ENCODE measurements at places on chromosomes 3 and 15.

GRCh38 chr15:100112636-100113305, 229.0 kb downstream of the ADAMTS17 start:
- no peak for DNase-seq

- DNase-seq = peak; percentile 19
These were observed 25.0 kb downstream of the ADAM10 start for GRCh38 chr15:58724466-58724865.

- DNase-seq = no peak
These were observed 40.4 kb upstream of the CHRNB4 start for GRCh38 chr15:78681281-78682003.

GRCh38 chr3:141915016-141915415, 38.6 kb downstream of the ATP1B3 start:
- no peak for DNase-seq

GRCh38 chr3:58307639-58308215, 1.4 kb downstream of the HTD2 start:
- DNase-seq = no peak

GRCh38 chr3:103112273-103112672, 677.5 kb downstream of the ZPLD1 start:
- no peak for DNase-seq

DNA sequence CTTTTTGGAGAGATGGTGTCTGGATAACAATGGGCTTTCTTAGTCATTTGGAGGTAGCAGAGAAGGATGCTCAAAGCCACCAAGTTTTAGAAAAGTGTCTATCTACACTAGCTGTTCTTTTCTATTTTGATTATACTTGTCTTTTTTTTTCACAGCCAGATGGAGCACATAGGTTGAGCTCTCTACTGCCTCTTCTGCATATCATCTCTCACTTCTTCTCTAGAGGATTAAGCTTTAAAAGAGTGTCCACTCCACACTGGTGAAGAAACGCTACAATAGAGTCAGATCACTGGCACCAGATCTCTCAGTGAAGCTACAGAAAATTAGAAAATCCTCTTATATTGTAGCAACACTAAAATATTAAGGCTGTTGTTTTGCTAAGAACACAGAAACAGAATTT, 145.3 kb upstream of the MBNL1 start:
- DNase-seq = no peak

GRCh38 chr15:101112336-101113113, 139.3 kb downstream of the CHSY1 start:
- DNase-seq = no peak

- DNase-seq = no peak
These were observed 26.7 kb upstream of the RHCG start for GRCh38 chr15:89523101-89523500.

- DNase-seq = no peak
These were observed 127.7 kb downstream of the MTHFS start for GRCh38 chr15:79769069-79769481.

- DNase-seq = no peak
These were observed 31.0 kb downstream of the IQSEC1 start for GRCh38 chr3:13042127-13042701.

- DNase-seq = peak; percentile 3
These were observed 22.5 kb downstream of the ALS2CL start for GRCh38 chr3:46670891-46671427.

DNA sequence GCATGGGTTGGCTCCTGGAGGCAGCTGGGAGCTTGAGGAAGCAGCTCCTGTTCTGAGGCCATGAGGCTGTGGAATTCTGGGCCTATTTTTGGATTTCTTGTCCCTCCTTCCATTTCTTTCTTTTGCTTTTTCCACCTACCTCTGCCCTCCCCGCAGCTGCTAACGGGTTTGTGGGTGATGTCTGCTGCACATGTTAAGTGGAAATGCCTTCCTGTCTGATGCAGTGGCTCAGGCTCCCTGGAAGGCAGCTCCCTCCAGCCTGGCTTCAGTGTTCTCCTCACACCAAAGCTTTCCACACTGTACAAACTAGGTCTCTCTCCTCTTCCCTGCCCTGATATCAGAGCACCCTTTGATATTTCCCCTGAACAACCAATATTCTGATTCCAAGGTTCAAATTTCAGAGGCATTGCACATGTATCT, 33.8 kb upstream of the ESYT3 start:
- no peak for DNase-seq

- no peak for DNase-seq
These were observed 67.7 kb upstream of the WNT5A start for GRCh38 chr3:55554634-55555425.

DNA sequence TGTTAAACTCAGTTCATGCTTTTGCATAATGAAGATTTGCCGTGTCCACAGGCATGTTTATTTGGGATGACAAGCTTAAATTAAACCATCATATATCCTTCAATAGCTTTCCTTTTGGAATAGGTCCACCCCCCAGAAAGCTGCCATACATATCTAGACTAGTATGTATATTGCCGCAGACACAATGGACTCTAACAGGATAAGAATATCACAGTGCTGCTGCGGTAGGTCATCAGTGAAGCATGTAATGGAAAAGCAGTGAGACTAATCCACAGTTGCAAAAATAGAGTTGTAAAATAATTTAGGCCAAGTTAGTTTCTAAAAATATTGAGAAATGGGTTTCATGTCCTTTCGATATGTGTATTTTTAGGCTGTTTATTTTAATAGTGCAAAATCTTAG, 819.9 kb upstream of the DPPA4 start:
- DNase-seq = no peak

DNA sequence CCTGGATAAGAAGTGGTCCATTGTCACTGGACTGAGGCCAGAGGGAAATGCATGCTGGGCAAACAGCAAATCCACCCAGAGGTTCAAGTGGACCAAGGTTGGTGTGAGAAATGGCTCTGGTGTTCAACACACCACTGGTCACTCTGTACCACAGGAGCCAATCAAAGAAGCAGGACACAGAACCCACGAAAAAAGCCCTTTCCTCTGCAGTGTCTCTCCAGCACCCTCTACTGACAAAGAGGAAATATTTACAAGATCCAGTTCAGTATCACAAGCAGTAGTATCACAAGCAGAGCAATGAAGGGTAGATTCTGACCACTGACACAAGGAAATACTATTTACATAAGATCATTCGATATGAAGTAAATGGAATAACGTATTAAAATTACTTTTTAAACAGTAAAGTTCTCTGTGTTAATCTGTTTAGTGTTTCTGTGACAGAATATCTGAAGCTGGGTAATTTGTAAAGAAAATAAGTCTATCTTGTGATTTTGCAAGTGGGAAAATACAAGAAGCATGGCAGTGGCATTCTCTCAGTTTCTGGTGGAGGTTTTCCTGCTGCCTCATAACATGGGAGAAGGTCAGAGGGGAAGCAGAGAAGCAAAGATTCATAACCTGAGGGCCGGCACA, 390.7 kb downstream of the EFHB start:
- DNase-seq = no peak

- no peak for DNase-seq
These were observed 60.9 kb upstream of the ITGA11 start for GRCh38 chr15:68492855-68493254.

DNA sequence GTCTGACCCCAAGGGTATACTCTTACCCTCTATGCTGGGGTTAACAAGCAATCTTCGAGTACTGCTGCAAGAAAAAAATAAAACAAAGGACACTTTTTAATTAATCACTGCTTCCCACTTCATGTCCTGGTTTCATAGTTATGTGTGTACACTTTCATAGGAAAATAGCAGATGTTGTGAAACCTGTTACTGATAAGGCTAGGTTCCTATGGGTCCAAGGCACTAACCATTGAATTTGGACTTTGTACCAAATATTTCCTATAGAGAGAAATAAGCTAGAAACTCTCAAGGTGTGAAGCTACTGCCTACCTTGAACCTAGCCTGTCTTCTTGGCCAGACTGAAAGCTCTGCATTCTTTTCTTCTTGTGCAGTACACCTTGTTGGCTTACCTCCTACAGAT, 14.6 kb upstream of the GPR160 start:
- DNase-seq = no peak

DNA sequence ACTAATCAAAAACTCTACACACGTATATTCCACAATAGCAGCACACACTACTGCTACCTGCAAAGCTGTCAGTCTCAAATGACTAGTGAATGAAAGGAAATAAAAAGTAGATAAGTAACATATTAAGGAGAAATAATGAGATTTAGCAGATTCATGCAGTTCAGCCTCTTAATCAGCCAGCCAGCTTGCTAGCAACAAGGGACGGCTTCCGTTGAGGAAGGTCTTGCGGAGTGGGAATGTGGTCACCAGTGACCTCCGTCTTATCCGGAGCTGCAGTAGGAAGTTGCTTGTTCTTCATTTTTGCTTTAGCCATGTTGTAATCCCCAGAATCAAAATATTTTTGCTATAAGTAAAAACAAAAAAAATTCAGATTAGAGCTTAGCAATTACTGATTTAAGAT, 17.1 kb downstream of the ARPP19 start:
- no peak for DNase-seq

- no peak for DNase-seq
These were observed 584 bp downstream of the RPS17 start for GRCh38 chr15:82539691-82540054.

- DNase-seq = no peak
These were observed 66.5 kb upstream of the SKOR1 start for GRCh38 chr15:67758619-67759300.

DNA sequence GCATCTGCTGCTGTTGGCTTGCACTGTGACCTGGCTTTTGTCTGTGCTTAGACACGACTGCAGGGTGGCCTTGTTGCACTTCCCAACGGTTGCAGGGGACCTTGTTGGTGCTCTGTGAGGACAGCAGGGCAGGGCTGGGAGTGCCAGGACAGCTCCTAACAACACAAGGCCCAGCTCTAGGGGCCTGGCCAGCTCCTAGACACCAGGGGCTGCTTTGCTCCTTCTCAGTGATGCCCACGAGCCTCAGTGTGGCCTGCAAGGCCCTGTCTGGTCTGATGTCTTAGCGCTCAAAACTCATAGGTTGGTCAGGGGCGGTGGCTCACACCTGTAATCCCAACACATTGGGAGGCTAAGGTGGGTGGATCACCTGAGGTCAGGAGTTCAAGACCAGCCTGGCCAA, 149.1 kb downstream of the CHSY1 start:
- DNase-seq = no peak

DNA sequence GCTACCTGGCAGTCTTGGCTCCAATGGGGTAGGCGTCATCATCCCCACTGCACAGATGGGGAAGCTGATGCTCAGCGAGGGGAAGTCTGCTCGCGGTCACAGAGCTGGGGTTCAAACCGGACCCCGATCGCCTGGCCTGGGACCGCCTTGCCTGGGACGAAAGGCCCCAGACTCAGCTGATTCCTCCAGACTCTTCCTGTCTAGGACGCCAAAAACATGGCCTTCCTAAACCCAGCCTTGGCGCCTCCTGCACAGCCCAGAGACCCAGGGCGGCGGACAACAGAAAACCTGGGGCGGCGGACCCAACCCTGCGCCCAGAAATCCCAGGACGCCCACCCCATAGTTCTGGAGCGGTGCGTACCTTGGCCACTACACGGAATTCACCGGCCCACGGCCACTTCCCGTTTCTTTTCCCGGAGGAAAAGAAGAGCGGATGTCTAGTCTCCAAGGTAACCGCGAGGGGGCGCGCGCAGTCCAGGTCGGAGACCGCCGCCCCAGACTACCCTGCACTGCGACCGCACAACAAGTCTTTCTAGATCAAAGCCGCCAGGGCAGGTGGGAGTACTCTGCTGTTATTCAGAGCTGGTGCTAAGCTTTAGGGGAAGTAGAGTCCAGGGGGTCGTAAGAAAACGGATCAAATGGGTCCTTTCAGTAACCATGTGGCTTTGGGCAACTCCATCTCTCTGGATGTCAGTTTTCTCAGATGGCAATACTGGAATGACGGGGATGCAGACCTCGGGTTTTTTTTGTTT, 4.9 kb upstream of the IL17RD start:
- peak; percentile 53 for DNase-seq

GRCh38 chr3:133561679-133562078, 11.8 kb upstream of the CDV3 start:
- DNase-seq = no peak

DNA sequence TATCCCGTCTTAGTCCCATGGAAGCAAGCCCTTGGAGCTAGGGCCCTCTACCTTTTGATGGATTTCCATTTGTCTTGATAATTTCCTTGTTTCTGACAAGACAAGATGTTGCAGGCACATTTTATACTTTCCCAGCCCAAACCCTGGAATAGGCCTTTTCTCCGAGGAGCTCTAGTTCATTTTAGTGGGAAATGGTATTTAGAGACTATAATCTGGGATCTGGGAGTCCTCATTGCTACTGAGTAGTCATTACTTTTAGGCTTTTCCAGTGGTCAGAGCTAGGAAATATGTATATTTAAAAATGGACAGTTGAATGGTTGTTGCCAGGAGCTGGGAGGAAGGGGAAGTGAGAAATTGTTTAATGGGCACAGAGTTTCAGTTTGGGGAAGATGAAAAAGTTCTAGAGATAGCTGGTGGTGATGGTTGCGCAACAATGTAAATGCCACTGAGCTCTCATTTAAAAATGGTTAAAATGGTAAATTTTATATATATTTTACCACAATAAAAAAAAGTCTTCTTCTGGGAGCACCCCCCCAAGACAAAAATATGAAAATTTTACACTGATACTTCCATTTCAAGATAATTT, 31.6 kb downstream of the MLH1 start:
- no peak for DNase-seq

DNA sequence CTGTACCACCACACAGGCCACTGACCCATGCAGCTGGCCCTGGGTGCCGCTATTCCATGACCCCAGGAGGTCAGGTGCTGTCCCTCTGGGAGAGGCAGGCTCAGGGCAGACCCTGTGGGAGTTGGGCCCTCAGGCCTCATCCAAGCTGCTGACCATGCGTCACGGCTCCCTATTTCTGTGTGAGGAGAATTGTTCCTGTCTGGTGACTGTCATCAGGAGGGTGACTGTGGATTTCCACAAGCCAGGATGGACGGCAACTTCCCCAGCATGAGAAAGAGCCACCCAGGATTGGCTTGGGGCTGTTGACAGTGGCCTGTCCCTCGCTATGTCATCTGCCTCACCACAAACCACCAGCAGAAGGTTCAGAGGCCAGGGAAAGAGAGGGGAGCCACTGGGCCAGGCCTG, 41.4 kb downstream of the ZDHHC19 start:
- no peak for DNase-seq

DNA sequence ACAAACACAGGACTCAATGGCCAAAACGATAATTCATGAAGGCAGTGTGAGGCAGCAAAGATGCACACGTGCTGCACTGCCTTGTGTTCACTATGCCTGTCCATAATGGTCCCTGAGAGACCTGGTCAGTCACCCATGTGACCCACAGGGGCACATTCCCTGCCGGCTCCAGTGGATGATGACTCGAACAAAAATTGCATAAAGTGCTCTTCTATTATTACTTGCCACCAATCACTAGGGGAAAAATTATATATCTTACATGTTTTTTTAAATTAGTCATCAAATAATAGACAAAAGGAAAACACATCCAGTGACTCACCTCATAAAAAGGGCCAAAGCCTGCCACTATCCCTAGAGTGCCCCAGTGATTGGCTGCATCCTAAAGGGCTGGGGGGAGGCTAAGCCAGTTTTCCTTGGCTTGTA, 47.5 kb downstream of the UBP1 start:
- no peak for DNase-seq
